ENCODE measurements at places on chromosomes 7 and 10.

GRCh38 chr7:46133072-46133471 is 212.0 kb upstream of the IGFBP3 start:
- no peaks in the 10 kb centered on the region for H3K27me3 ChIP-seq
- no peaks in the 10 kb centered on the region for H3K4me1 ChIP-seq
- DNase-seq = no peak
- H3K27ac ChIP-seq = no peak overlapping the region
- H3K36me3 ChIP-seq = no peaks in the 10 kb centered on the region

DNA sequence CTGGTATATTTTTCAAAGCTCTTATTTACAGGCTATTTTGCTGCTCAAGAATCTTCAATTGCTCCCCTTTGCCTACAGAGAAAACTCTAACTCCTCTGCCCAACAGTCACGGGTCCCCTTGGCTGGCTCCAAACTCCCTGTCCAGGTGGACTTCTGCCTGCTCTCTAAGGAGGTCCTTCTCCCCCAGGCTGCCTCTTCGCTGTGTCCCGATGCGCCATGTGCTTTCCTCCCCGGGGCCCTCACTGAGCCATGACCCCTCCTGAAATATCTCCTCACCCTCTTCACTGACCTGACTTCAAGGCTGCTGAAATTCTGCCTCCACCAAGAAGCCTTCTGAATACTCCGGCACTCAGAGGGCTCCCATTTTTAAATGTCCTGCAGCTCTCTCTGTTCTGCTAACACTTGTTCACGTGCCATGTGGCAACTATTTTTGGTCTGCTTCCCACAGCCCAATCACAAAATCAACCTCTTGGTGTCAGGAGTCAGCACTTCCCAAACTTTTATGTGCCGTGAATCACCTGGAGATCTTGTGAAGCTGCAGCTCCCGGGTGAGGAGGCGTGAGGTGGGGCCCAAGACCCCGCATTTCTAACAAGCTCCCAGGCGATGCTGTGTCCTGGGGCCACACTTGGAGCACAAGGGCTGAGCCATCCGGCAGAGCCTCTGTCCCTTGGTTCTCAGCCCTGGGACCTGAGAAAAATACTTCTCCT is 85.7 kb upstream of the COL13A1 start:
- DNase-seq = peak; percentile 70
- no peak overlapping the region for H3K4me3 ChIP-seq
- H3K27ac ChIP-seq = no peak overlapping the region
- no peaks in the 10 kb centered on the region for H3K4me1 ChIP-seq
- no peaks in the 10 kb centered on the region for H3K27me3 ChIP-seq

- H3K36me3 ChIP-seq = no peaks in the 10 kb centered on the region
- DNase-seq = peak; percentile 95
- H3K4me1 ChIP-seq = no peaks in the 10 kb centered on the region
- peaks cover 87% of the 10 kb centered on the region for H3K27me3 ChIP-seq
Measured at GRCh38 chr10:101291331-101292193, 62.3 kb upstream of the LBX1 start.

DNA sequence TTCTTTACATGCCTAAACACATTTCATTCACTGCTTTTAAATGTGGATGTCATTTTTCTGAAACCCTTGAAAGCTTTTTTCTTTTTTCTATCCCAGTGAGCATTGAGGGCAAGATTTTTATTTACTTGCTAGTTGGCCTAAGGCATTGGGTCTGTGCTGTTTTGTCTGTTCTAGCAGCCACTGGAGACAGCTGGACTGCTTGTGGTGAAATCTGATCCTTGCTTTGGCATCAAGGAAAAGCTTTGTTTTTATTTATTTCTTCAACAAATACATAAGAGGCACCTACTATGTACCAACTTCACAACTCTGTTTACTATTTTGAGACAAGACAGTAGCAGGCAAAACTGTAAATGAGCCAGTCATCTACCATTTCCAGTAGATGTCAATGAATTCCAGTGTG is 28.4 kb upstream of the PDLIM1 start:
- no peaks in the 10 kb centered on the region for H3K27me3 ChIP-seq
- no peak overlapping the region for H3K4me3 ChIP-seq
- peaks cover 12% of the 10 kb centered on the region for H3K4me1 ChIP-seq
- H3K27ac ChIP-seq = no peak overlapping the region
- H3K36me3 ChIP-seq = no peaks in the 10 kb centered on the region

DNA sequence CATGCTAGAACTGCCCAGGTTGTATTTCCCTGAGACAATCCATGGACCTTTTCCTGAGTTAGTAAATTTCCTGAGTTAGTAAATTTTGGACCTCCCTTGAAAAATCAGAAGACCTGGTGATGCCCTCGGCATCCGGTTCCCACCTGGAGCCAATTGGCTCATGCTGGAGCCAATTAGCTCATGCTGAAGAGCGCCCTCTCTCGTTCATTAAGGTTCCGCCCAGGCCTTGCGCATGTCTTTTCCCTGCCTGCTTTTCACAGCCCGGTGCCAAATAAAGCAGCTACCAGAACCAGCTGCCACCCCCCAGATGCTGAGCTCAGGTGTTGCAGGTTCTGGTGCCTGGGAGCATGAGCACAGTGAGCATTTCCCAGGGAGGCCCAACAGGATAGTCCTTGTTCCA is 96.2 kb downstream of the APBB1IP start:
- no peak overlapping the region for H3K27ac ChIP-seq
- peak; percentile 85 for DNase-seq

- H3K36me3 ChIP-seq = no peaks in the 10 kb centered on the region
- H3K4me3 ChIP-seq = peak overlapping the region; percentile 84
- peaks cover 3% of the 10 kb centered on the region for H3K4me1 ChIP-seq
- peak overlapping the region; percentile 80 for H3K27ac ChIP-seq
Measured at GRCh38 chr10:122112625-122113160, 123.7 kb downstream of the TACC2 start.

DNA sequence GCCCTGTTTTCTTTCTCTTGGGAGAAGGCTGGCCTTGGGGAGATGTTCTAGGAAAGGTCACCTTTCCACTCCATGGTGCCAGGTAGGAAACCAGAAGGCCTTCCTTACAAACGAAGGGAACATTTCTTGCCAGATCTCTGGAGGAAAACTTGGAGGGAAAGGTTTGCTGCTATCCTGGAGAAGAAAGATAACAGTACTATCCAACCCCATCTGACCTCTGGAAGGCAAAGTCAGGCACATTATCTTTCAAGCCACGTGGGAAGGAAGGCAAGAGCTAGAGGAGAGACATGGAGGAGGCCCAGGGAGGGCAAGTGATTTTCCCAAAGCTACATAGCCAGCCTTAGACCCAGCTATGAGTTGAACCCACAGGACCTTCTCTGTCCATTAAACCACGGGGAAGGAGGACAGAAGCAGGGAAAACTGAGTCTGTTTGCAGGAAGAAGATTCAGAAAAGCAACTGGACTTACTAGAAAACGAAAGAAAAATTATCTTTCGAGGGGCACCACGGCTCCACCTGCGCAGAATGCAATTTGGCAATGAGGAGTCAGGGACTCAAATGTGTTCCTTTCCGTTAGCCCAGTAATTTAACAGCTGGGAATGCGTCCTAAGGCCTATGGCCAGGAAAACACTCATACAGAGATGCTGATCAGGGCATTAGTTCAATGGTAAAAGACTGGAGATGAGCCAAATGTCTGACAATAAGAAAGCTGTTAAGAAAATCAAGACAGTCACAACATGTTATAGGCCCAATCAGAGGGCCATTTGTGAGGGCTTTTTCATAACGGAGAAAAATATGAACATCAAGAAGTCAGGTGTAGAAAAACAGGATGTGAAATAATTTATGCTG is 32.0 kb upstream of the PSAP start:
- DNase-seq = no peak
- H3K4me3 ChIP-seq = no peak overlapping the region
- no peaks in the 10 kb centered on the region for H3K36me3 ChIP-seq
- peaks cover 4% of the 10 kb centered on the region for H3K27me3 ChIP-seq
- H3K4me1 ChIP-seq = peaks cover 3% of the 10 kb centered on the region
- H3K27ac ChIP-seq = no peak overlapping the region

- no peaks in the 10 kb centered on the region for H3K27me3 ChIP-seq
- H3K4me1 ChIP-seq = no peaks in the 10 kb centered on the region
- no peak overlapping the region for H3K27ac ChIP-seq
Measured at GRCh38 chr10:49361178-49361554, 34.7 kb downstream of the DRGX start.

DNA sequence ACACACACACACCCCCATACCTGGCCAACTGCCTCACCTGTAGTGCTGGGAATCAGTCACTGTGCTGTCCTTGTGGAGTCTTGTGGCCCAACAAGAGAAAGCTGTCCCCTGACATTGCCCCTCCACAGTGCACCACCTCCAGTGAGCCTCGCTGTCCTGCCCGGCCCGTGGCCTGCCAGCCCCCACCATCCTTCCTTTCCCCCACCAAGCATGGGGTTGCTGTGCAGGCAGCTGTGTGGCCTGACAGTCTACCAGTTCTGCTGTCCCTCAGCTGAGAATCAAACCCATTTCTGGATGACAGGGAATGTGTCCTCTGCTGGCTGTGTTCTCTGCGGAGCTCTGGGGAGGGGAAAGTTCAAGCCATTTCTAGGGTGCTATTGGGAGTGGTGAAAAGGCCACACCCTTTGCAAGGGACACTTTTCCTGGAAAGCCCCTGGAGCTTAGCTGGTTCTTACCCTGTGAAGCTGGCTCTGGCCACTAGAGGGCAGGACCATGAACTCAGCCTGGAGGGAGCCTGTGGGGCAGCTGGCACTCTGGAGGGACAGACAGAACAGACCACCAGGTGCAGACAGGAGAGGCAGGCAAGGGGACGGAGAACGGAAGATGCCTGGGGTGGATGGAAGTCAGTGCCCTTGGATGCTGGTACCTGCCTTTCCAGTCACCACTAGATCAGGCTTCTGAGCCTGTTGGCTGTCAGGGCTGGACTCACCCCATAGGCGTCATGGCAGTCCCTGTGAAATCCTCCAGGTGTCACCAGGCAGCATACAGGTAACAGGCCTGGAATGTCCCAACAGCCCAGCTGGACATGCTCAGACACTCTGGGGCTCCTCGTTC is 10.5 kb upstream of the MTPAP start:
- no peaks in the 10 kb centered on the region for H3K36me3 ChIP-seq
- DNase-seq = peak; percentile 96
- H3K27ac ChIP-seq = no peak overlapping the region
- H3K4me1 ChIP-seq = no peaks in the 10 kb centered on the region
- no peak overlapping the region for H3K4me3 ChIP-seq

DNA sequence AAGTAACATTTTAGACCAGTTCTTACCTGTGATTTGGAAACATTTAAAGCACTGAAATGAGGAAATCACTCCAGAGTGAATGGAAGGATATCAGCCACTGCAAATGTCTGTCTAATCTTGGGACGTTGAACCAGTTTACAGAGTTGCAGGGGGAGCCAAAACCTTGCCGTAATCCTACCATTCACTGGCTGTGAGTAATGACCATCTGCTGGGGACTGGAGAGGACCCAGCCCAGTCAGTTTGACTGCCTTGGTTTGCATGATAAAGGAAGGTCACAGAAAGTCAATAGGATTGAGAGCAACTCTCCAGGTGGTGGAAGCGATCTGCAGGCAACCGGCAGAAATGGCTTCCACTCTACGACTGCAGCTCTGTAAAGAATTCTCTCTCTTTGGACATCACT is 167.2 kb downstream of the AKR1D1 start:
- H3K27ac ChIP-seq = peak overlapping the region; percentile 95
- peak; percentile 91 for DNase-seq
- peak overlapping the region; percentile 65 for H3K4me3 ChIP-seq
- no peaks in the 10 kb centered on the region for H3K27me3 ChIP-seq
- no peaks in the 10 kb centered on the region for H3K36me3 ChIP-seq

GRCh38 chr7:22426463-22427094 is 69.6 kb upstream of the RAPGEF5 start:
- no peak overlapping the region for H3K27ac ChIP-seq
- no peak overlapping the region for H3K4me3 ChIP-seq
- no peaks in the 10 kb centered on the region for H3K27me3 ChIP-seq

GRCh38 chr7:151462306-151462779 is 22.4 kb upstream of the CRYGN start:
- peaks cover 39% of the 10 kb centered on the region for H3K36me3 ChIP-seq
- peak; percentile 63 for DNase-seq
- no peak overlapping the region for H3K27ac ChIP-seq
- peaks cover 10% of the 10 kb centered on the region for H3K4me1 ChIP-seq

GRCh38 chr7:100247152-100247757 is 27.5 kb downstream of the PVRIG start:
- H3K27ac ChIP-seq = no peak overlapping the region
- H3K36me3 ChIP-seq = peaks cover 6% of the 10 kb centered on the region
- no peaks in the 10 kb centered on the region for H3K27me3 ChIP-seq

- DNase-seq = no peak
- no peaks in the 10 kb centered on the region for H3K4me1 ChIP-seq
- no peak overlapping the region for H3K4me3 ChIP-seq
- no peak overlapping the region for H3K27ac ChIP-seq
- no peaks in the 10 kb centered on the region for H3K36me3 ChIP-seq
Measured at GRCh38 chr7:106918991-106919390, 53.9 kb downstream of the PIK3CG start.

GRCh38 chr7:129163875-129164544 is 19.5 kb downstream of the TSPAN33 start:
- H3K4me1 ChIP-seq = no peaks in the 10 kb centered on the region
- no peak for DNase-seq
- peaks cover 6% of the 10 kb centered on the region for H3K36me3 ChIP-seq
- no peaks in the 10 kb centered on the region for H3K27me3 ChIP-seq

DNA sequence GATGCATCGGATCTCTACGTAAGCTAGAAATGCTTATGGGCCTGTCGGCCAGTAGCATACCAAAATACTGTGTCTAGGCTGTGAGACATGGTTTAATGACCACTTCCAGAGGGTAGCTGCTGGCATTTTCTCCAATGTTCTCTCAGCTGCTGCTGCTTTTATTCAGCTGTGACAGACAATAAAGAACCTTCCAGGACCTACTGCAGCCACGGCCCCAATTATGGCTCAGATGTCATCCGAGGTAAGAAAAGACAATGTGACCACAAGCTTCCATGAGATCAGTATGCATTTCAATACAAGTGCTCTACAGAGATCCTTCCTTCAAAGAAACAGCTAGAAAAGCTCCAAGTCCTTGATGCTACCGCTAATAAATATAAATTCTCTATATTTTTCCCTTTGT is 256.2 kb downstream of the SDHAF3 start:
- no peak overlapping the region for H3K4me3 ChIP-seq
- no peaks in the 10 kb centered on the region for H3K36me3 ChIP-seq
- no peaks in the 10 kb centered on the region for H3K4me1 ChIP-seq
- no peaks in the 10 kb centered on the region for H3K27me3 ChIP-seq

DNA sequence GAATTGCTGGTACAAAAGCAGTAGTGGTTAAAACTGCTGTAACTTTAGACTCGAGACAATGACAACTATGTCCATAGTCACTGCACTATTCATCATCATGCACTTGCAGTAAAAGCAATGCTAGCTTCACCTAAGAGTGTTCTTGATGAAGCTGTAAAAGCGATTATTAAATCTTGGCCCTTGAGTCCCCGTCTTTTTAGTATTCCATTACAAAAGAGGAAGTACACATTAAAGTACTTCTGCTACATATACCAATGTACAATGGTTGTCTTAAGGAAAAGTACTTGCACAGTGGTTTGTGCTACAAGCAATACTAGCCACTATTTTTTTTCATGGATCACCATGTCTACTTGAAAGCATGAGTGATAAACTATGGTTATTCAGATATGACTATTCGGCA is 78.3 kb downstream of the ATAD1 start:
- no peak overlapping the region for H3K4me3 ChIP-seq
- H3K4me1 ChIP-seq = no peaks in the 10 kb centered on the region
- H3K27me3 ChIP-seq = no peaks in the 10 kb centered on the region

Data from endodermal cell (in vitro differentiated cells).